HL-60 (cell line): ENCODE measurements at places on chromosomes 2 and 18.

- DNase-seq: no peak
These were observed 181.5 kb downstream of the GFPT1 start for GRCh38 chr2:69205491-69205890.

DNA sequence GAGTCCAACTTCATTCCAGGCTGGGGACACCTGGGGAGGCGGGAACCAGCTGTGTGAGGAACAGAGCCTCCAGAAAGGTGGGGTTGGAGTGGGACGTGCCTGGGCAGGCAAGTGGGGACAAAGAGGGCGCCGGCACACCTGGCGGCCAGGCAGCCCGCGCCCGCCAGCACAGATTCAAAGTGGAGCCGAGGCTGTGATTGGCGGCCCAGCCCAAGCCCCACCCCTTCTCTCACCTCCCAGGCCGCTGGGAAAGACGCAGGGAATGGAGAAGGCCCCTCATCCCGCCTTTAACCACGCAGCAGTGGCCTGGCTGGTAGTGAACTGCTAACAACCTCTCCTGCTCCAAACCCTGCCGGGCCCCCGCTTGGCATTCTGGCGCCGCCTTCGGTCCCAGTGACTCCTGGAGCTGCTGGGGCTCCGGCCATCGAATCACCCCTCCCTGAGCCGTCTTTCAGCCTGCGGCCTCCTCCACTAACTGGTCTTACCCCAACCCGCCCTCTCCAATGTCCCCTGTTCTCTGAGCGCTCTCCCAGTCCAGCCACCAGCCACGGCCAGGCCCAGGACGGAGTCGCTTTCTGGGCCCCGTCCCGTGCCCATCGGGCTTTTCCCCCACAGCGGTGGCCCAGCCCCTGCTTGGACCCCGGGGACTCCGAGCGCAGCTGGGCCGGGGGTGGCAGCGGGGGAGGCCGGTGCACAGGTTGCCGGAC lies 27.9 kb upstream of the PTMA start:
- no peak for DNase-seq

DNA sequence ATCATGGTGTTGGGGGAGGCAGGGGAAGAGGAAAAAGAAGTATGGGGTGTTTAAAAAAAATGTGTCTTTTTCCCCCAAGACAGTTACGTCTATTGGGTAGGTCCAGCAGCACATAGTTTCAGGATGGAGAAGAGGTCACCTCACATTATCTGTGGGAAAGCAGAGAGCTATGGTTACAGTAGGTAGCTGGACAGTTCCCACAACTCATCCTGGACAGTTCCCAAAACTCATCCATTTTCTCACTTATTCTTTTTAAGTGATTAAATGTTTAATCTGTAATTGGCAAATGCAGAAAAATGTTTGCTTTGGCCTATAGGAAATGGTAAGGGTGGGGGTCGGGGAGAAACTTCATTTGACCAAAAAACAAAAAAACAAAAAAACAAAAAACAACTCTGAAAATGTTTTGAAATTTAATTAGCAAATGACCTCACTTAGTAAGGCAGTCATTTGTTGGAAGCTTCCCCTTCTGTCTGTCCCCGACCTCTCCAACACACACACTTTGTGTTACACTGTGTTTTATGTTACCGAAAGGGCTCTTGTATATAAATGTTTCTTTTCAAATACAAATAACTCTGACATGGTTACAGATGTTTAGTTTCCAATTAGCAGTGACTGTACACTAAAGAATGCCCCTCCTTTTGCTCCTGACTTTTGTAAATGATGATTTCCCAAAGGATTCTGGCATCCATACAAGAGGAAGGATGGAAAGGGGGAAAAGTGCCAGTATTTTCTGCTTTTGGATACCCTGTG lies 173.3 kb upstream of the ZFP36L2 start:
- DNase-seq: no peak

- no peak for DNase-seq
These were observed 103.0 kb downstream of the BMPR2 start for GRCh38 chr2:202479090-202479489.

GRCh38 chr2:65605058-65605742 lies 172.8 kb upstream of the SPRED2 start:
- no peak for DNase-seq

GRCh38 chr2:96090196-96090926 lies 26.0 kb downstream of the ADRA2B start:
- DNase-seq: no peak

GRCh38 chr2:162072181-162072702 lies 1.8 kb downstream of the DPP4 start:
- DNase-seq: no peak

GRCh38 chr2:65264821-65265670 lies 37.4 kb downstream of the ACTR2 start:
- DNase-seq: peak; percentile 21

DNA sequence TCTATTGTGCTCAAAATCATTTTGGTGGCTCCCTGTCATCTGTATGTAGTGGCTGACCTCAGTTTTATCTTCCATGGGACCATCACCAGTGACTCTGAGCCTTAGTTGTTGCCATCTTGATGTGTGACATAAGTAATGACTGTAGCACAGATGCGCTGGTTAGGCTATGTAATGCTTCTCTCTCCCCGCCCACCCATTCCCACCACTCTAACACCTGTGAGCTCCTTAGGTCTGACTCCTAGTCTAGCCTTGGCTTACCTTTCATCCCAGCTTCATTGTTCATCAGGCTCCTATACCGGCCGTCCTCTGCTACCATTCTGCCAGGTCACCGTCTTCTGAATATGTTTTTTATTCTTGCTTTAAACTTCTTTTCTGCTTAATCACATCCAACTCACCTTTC lies 17.2 kb downstream of the MYO1B start:
- no peak for DNase-seq

DNA sequence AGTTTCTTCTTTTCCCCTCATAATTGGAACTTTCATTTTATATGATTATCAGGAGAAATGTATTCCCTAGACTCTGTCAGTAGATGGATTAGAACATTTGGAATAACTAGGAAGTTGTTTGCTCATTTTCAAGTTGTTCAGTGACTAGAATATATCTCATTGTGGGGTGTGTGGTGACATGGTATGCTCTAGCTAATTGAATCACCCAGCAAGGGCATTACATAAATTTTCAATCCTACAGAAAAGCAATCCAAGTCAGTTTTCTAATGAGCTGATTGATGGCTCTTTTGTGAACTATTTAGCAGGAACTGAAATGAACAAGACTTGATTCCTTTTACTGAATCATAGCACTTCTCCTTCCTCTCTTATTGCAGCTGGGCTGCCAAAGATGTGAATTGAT lies 461.4 kb downstream of the TGIF1 start:
- DNase-seq: no peak

- DNase-seq: no peak
These were observed 421.9 kb downstream of the LPIN1 start for GRCh38 chr2:12168354-12168753.

DNA sequence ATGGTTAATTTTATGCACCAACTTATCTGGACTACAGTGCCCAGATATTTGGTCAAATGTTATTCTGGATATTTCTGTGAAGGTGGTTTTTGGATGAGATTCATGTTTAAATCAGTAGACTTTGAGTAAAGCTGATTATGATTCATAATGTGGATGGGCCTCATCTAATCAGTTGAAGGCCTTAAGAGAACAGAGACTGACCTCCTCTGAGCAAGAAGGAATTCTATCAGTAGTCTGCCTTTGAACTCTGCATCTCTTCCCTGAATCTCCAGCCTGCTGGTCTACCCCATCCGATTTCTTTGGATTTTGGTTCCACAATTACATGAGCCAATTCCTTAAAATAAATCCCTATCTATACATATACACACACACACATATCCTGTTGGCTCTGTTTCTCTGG lies 82.8 kb upstream of the MAP4K3 start:
- no peak for DNase-seq

DNA sequence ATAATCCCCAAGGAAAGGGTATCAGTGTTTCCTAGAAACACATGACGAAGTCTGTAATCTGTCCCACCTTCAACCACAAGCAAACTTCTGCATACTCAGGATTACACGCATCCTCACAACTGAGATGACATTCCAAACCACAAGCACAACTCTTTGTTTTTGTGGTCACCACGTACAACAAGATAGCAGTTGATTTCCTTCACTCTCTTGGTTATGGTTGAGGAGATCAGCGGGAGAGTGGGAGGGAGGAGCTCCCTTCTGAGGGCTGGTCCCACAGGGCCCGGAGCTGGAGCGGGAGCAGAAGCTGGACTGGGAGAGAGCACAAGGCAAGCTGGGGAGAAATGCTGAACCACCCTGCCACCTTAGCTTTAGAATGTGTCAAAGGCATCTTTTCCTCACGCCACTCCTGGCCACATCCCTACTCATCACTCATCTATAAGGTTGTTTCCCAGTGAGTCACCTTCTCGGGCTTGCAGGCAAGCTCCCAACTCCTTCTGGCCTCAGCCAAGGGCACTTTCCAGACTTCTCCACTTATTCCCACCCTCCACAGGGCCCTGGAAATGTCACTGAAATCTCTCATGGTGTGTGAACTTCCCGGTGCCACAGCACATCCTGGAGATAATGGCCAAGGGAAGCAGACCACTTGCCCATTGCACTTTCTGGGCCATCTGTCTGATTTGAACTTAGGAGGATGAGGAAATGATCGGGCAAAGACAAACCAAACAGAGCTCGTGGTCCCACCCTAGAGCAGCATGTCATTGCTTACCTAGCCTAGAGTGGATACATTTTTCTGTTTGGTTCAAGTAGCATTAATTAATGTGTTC lies 98.9 kb upstream of the LGALSL start:
- DNase-seq: no peak

- DNase-seq: no peak
These were observed 85.3 kb downstream of the EPAS1 start for GRCh38 chr2:46382331-46383112.

GRCh38 chr2:96960153-96960961 lies 26.0 kb downstream of the FAM178B start:
- DNase-seq: peak; percentile 67

DNA sequence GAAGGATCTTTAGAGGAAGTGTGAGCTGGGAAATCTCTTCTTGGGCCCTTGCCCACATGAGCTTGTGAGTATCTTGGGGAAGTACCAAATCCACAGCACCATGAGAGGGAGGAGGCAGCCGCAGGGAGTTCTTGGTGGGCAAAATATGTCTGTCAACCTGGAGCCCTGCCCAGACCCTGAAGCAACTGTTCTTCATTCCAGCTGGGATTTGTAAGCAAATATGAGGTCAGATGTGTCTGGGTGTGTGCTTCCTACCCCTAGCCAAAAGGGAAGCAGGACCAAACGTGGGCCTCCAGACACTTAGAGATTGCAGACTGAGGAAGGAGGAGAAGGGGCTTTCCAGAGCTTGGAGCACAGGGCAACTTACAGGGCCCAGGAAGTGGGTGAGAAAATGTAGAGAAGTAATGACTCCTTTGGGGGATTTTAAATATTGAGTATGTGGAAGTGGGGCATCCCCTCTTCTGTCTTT lies 41.9 kb downstream of the TMEM247 start:
- DNase-seq: no peak

DNA sequence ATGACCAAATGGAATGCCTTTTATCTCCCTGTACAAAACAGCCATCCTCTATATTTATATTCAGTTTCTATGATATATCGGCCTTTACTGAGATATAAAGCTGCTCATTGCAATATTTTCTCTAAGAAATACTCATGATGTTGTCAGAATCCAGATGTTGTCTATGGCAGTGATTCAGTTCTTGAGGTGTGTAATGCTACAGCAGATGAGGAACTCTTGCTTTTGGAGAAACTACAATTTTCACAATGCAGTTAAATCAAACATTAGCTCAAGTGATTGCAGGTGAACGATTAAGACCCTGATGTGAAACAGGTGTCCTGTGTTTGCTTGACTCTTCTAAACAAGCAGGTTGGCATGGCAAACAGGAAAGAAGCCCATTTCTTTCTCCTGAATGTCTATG lies 256.2 kb upstream of the CDH20 start:
- no peak for DNase-seq

GRCh38 chr18:9568186-9568585 lies 46.2 kb downstream of the PPP4R1 start:
- no peak for DNase-seq

- no peak for DNase-seq
These were observed 9.8 kb downstream of the LGALSL start for GRCh38 chr2:64463781-64464180.

GRCh38 chr2:148989882-148990493 lies 48.5 kb upstream of the LYPD6B start:
- peak; percentile 37 for DNase-seq

DNA sequence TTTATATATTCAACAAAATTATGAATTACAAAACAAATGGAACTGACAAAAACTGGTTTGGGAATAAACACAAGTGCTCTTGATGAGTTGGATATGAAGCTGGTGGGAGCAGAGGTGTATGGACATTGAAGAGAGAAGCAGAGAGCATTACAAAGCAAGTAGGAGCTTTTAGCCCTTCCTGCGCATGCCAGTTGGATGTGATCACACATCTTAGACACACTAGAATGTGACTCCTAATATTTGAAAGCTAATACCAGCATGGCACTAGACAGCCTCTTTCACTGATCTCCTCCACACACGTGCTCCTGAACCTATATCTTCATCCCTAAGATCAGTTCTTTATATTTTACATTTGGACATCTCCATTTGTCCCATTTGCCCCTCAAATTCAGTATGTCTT lies 298.1 kb downstream of the MTX2 start:
- DNase-seq: no peak

- DNase-seq: no peak
These were observed 196.0 kb downstream of the KCNS3 start for GRCh38 chr2:18074476-18074875.

GRCh38 chr2:230758566-230759480 lies 46.2 kb downstream of the CAB39 start:
- DNase-seq: peak; percentile 47

DNA sequence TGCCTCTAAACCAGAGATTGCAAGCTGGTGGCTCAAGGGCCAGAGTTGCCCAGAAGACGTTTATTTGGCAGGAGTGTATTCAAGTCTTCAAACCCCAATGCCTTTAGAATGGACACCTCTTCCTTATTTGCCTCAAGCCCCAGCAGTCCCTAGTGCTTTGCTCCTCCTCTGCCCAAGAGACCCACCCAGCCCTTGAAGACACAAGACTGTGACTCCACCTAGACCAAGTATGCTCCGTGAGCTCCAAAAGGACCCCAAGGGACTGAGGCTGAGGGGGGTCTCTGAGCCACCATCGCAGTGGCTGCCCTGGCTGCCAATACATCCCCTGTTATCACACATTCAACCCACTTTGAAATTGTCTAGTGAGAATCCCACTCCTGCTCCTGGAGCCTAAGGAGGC lies 99.3 kb downstream of the COL6A3 start:
- no peak for DNase-seq

DNA sequence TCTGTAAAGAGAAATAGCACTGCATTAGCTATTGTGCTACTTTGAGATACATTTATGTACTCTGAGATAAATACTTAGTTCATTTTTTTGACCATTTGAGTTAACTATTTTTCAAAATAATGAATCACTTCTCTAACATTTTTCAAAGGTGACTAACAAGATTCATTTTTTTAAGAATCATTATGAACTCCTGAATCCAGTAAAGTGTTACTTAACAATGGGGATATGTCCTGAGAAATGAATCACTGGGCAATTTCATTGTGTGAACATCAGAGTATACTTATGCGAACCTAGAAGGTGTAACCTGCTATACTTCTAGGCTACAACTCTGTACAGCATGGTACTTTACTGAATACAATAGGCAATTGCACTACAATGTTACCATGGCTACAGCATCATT lies 355.8 kb downstream of the ARL6IP6 start:
- no peak for DNase-seq

- DNase-seq: no peak
These were observed 435.1 kb downstream of the MTX2 start for GRCh38 chr2:176704282-176704858.
